Frontal cortex (tissue), 4 donors: ENCODE measurements at places on chromosomes 6 and 20.

- DNase-seq: no peak
Observed at GRCh38 chr20:44209686-44210405, 725 bp downstream of the OSER1 start.

DNA sequence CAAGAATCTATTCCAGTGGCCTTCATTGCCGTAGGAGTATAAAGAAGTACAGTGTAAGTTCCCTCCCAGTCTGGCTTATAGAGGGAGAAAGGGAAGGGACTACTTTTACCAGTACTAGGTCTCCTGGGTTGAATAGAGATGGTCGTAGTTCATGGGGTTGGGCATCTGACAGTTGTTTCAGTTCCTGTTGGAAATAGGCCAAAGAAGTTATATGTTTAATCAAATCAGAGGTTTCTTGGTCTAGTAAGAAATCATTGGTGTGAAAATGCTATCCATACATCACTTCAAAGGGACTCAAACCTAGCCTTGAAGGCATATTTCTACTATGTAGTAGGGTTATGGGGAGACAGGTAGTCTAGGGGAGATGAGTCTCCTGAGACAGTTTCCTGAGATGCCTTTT lies 45.6 kb upstream of the MAN1A1 start:
- DNase-seq: no peak

GRCh38 chr6:168525926-168526630 lies 85.1 kb downstream of the SMOC2 start:
- no peak for DNase-seq

- no peak for DNase-seq
Observed at GRCh38 chr20:57761413-57761734, 51.6 kb upstream of the PMEPA1 start.

- DNase-seq: no peak
Observed at GRCh38 chr6:136230219-136230853, 19.8 kb downstream of the MTFR2 start.

DNA sequence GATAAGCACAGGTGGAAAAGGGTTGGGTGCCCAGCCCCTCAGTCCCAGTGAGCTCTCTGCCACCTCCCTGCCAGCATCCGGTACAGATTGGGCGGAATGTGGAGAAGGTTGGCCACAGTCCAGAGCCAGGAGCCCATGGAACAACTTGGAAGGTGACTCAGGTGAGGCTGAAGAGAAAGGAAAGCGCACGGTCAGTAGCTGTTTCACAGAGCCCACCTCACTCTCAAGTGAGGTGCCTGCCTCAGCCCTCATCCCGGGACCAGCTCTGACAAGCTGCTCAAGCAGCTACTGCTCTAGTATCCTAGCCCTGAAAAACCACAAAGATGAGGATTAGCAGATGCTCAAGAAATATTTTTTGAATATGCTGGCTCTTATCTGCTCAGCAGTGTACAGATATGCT lies 1.1 kb upstream of the MMP24OS start:
- DNase-seq: no peak

GRCh38 chr6:82381278-82381677 lies 17.7 kb downstream of the TPBG start:
- DNase-seq: no peak
